Retinal pigment epithelial cell (primary cell): ENCODE measurements at places on chromosomes 7 and 10.
A peak's percentile ranks its signal among the peaks of the same experiment; 100 is the strongest.

DNA sequence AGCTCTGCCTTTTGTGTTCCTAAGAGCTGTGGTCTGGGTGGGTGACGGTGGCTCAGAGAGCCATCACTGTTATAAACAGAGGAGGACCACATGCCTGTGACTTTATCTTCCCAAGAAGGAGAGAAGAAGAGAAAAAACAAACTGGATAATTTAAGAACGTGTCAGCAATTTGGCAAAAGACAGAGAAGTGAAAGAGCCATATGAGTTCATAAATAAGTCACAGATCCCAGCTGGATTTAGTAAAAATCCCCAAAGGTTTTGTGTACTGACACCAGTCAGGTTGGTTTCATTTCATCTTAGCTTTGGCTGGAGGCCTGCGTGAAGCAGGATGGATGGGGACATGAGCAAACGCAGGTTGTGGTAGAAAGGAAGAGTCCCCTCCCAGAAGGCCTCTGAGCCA lies 120.7 kb downstream of the CXCL12 start:
- no peak for DNase-seq

DNA sequence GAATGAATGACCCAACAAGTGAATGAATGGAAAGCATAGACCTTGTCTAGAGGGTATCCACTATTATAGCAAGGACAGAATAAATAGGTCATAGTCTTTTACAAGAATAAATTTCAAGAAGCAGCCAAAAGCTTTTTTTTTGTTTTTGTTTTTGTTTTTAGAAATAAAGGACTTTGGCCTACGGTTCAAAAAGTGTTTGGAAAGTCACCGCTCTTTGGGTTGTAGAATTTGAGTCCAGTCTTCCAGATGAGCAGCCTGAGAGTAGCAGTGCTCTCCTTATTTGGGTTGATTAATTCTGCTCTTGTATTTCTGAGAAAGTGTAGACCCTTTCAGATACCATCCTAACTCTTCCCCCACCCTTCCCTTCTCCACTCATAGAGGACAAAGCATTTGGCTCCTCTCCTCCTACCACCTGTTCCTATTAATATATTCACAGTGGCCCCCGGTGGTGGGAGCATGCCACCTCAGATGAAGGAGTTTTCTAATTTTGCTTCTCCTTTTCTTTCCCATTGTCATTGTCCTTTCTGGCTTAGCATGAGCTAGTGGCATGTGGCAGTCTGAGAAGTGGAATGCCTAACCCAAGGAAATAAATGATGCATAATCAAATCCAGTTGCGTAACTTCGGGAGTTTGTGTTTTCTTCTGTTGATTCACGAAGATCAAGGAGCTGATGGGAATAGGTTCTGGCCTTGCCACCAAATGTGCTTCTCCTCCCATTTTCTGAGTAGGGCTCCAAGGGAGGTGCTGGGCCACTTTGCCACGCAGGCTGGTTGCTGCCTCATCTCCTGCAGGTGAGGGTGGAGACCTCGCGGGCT lies 114.7 kb downstream of the CHN2 start:
- DNase-seq = no peak

DNA sequence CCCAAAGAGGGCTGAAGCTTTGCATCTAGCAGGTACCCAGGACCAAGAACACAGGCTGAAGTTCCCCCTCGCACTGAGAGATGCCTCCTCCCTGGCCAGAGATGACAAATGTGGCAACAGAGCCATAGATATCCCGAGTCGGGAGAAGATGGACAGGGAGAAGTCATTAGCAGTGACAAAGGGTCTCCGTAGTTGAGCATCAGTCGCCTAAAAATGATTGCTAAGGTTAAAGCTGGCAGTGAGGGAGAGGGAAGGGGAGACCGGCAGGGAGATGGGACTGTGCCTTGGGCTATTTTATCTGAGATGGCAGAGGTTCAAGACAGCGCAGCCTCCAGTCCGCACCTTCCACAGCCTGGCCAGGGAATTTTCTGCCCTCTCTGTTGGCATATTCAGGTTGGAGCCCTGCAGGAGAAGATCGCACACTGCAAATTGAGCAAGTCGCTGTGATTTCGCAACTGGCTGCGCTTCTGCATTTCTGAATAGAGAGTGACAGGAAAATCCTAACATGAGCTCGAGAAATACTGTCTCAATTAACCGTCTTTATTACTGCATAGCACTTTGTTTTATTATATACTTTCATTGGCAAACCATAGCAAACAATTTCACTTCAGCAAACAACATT lies 238.9 kb upstream of the GPR26 start:
- no peak for DNase-seq

DNA sequence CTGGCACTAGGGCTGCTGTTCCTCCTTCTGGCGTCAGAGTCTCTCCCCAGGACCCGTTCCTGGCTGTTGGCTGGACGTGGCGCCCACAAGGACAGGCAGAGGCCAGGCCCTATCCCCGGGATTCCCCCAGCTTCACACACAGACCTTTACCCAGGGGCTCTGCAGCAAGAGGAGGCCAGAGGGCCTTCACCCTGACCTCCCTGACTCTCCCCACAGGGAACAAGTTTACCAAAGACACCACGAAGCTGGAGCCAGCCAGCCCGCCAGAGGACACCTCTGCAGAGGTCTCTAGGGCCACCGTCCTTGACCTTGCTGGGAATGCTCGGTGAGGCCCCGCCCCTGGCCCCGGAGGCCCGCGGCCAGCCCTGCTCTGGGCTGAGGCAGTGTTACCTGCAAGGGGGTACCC lies 82.2 kb downstream of the GTF2IRD1 start:
- DNase-seq = no peak

DNA sequence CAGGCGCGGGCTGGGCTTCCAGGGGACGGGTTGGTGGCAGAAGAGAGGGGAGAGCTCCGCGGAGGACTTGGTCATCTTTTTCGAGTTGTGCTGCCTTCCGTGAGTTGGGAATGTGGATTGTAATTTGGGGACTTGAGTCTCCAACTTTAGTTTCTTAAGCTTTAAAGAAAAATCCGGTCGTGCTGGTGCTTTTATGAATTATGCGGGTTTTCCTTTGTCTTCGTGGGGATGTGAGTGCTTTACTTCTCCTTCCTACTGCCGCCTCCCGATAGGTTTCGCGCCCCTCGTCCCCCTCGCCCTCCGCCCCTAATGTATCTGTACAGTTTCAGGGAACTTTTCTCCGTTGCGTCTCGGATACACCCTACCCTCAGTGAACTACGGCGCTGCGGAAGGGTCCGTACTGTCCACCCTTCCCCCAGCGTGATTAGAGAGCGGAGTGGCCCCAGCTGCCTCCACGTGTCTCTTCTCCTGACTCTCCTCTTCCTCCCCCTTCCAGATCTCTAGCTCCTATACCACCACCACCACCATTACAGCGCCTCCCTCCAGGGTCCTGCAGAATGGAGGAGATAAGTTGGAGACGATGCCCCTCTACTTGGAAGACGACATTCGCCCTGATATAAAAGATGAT lies 649 bp downstream of the SCD start:
- no peak for DNase-seq

GRCh38 chr7:77885155-77885554 lies 86.6 kb downstream of the PHTF2 start:
- no peak for DNase-seq

DNA sequence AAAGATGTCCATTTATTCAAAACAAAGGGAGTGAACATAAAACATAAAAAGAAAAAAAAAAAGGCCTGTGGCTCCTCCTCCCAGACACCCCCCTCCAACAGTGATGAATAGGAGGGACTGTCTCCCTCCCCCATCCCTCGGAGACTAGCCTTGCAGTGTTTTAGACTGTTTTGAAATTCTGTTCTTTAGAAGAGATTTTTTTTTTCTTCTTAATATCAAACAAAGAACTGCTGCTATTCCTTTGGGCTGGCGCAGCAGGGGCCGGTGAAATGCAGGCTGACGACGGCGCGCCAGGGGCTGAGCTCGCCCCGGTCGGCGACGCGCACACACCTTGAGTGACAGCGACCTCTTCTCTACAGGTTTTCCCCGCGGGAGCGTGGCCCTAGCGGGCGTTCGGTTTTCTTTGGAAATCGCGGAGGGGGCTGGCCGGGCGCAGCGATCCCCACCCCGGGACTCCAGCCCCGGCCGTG lies at the start of gene LANCL2:
Gene LANCL2 (plus strand): TSS at position 133 of the 470 bp plus-strand sequence. CDS start 689 bp downstream, outside the sequence.
- no peak for DNase-seq

GRCh38 chr10:90447831-90448230 lies 410.0 kb downstream of the HTR7 start:
- peak; percentile 15 for DNase-seq

- no peak for DNase-seq
Observed at GRCh38 chr10:21519941-21520436, 5.5 kb downstream of the SKIDA1 start.

GRCh38 chr7:106041140-106041717 lies 70.9 kb downstream of the SYPL1 start:
- DNase-seq = no peak

GRCh38 chr7:26379711-26380110 lies 88.0 kb downstream of the SNX10 start:
- no peak for DNase-seq

DNA sequence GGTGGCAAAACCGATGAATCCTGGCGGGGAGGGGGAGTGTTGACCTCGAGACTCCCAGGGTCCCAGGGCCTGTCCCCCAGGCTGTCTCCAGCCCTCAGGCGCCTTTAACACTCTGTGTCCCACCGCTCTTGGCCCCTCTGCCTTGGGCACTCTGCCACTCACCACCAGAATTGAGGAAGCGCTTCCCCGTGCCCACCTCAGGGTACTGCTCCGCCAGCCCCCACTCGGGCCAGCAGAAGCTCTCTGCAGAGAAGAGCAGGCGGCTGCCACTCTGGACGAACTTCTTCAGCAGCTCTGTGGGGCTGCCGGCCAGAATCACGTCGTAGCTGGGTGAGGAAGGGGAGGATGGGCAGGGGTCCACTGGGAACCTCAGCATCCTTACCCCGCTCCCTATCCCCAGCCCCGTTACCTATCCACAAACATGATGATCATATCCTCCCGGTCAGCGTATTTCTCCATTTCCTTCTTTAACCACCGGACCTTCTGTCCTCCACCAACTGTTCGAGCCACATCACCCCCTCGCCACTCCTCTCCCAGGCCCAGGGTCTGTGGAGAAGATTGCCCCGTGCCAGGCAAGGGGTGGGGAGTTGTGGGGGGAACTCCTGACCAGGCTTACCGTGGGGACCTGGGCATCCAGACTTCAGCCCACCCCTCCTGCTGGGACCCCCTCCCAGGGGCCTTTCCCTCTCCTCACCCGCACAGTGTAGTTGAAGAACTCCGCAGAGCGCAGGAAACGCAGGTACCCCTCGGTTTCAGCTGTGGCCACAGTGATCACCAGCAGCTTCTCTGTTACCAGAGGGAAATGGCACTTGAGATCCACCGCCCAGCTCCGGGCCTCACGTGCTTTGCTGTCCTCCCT lies 1.2 kb downstream of the PLOD3 start:
- no peak for DNase-seq

DNA sequence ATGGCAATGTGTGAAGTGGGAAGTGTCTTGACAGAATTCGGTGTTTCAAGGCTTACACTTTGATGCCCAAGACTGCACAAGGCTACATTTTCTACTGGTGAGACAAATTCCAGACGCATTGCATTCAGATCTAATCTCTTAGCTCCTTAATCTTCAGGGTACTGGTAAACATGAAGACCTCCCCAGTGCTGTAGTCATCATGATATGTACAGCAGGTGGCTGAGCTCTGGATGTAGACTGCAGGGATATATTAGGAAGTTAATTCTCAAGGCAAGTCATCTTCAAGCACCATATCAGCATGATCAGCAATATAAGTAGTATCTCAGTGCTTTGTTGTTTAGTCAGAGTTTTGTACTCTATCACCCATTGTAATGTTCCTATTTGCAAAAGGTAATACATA lies 61.8 kb downstream of the IKZF1 start:
- DNase-seq = no peak

DNA sequence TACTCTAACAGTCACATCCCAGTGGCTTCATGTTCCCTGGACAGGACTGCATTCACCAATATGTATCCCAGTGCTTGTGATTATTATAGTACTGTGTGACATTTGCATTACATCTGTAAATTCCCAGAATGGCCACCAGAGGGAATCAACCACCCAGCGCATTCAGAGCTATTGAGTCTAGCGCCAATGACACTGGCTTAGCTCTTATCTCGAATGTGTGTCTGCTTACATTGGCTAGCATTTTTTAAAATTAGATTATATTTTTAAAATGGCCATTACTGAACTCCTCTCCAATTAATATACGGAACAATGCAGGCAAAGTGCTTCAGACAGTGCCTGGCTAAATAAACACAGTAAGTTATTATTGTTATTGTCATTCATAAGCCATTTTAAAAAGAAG lies 36.3 kb downstream of the TRIL start:
- no peak for DNase-seq

DNA sequence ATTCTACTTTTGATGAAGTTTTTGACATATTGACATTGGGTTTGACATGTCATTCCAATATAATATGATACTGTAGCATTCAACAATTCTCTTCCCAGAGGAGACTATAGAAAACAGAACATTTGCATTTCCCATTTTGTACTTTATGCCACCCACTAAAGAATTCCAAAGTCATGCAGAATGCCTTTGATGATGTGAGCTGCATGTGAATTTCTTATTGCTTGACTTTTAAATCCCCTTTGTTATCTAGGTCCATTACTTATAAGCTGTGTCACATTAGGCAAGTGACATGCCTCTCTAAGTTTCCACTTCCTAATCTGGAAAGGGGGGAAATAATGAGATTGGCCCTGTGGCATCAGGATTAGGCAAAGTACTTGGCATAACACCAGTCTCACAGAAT lies 436.7 kb downstream of the AUTS2 start:
- peak; percentile 30 for DNase-seq

- DNase-seq = peak; percentile 29
Observed at GRCh38 chr7:148527717-148528168, 62.8 kb upstream of the C7orf33 start.

DNA sequence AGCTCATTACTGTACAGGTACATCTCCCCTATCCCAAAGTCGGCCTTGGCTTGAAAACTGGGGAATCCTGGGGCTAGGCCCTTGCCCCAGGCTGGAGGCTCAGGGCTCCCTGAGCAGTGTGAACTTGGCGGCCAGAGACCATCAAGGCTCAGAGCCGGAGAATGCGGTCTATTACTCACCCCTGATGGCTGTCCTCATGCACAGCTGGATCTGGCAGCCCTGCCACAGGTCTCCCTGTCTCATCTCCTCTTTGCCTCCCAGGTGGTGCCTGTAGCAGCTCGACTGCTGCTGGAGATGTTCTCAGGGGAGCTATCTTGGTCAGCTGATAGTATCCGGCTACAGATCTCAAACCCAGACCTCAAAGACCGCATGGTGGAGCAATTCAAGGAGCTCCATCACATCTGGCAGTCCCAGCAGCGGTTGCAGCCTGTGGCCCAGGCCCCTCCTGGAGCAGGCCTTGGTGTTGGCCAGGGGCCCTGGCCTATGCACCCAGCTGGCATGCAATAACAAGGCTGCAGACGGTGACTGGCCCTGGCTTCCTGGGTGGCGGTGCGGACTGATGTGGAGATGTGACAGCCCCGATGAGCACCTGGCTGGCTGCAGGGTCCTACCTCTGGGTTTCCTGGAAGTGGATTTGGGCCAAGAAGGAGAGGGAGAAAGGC lies 10.7 kb downstream of the IRF5 start:
- no peak for DNase-seq

- no peak for DNase-seq
Observed at GRCh38 chr7:140292438-140292837, 105.9 kb downstream of the SLC37A3 start.
